ENCODE measurements at places on chromosomes 5 and 9.
A peak's percentile ranks its signal among the peaks of the same experiment; 100 is the strongest.

- DNase-seq: no peak
These were observed 14.7 kb downstream of the RAD1 start for GRCh38 chr5:34900652-34901051.

- DNase-seq: no peak
These were observed 81.6 kb upstream of the ANKH start for GRCh38 chr5:14953075-14953607.

DNA sequence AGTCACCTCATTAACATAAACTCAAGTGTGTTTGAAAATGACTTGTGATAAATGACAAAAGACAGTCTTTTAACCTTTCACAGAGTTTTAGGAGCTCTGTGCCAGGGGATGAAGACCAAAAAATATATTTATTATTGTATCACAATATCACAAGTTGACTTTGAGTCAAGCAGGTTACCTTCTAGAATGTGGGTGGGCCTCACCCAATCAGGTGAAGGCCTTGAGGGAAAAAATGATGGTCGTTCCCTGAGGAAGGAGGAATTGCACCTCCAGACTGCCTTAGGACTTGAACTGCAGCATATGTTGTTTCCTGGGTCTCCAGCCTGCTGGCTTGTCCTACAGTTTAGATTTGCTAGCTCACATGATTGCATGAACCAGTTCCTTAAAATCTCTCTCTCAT is 41.6 kb upstream of the PANK3 start:
- no peak for DNase-seq

- DNase-seq: no peak
These were observed 3.7 kb upstream of the BAAT start for GRCh38 chr9:101388507-101388993.

DNA sequence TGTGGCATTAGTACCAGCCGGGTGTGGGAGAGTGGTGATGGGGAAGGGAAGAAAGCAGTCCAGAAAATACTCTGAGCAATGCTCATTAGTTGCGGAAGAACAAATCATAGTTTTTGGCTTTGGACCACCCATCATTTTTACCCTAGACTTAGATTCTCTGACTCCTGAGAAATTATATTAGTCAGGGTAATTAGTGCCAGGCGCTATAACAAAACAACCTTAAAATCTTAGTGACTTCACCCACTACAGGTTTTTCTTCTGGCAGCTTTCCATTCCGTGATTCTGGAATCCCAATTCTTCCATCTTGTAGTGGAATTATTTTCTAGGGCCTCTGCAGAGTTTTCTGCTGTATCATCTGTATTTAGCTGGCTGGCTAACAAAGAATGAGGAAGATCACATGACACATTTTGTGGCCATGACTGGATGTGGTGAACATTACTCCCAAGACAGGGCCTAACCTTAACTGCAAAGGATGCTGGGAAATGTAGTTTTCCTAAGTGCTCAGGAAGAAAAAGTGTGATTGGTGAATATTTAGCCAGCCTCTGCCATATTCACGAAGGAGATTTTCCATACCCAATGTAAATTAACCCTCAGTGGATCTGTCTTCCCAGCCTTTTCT is 373.0 kb upstream of the MEF2C start:
- DNase-seq: no peak

DNA sequence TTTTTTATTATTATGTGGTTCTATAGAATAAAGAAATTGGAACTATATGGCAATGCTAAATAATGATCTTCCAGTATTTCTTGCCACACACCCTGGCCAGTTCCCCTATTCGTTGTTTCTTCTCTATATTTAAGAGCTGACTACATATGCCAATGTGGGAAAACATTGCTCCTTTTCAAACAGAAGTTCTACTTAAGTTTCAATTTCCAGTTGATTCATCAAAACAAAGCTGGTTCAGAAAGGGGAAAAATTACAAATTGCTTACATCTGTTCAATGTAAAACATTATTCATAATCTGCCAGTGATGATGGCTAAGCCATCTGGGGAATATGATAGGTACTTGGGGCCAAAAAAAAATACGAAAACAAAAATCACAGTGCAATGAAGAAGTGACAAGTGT is 76.9 kb downstream of the ST8SIA4 start:
- DNase-seq: no peak

DNA sequence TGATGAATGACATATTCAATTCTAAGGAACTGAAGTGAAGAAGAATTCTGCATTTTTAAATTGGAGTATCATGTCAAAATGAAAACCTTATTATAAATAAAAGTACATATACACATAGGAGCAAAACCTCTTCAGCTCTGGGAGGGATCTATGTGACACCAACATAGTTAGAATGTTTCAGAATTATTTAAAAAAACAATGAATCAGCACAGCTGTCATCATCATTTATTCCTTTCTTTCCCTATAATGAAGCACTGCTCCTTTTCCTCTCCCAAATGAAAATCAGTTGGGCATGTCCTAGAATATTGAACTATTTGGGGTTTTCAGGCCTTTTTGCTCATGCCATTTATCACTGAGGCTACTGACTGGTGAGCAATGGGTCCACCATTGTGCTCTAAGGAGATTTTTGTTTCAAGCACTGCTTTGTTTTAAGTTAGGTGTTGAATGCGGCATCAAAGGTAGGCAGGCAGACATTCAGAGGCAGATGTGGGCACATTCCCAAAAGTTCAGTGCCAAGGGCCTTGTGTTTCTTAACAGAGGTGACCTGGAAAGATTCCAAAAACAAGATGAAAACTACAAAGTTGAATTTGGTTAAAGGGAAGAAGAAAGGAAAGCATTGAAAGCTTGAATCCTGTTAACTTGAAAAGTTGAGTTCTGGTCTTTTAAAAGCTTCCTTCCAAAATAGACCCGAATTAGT is 126.4 kb upstream of the ADAMTSL1 start:
- no peak for DNase-seq

- no peak for DNase-seq
These were observed 143.4 kb downstream of the FGF18 start for GRCh38 chr5:171562822-171563221.

GRCh38 chr9:99385814-99386279 is 163.8 kb downstream of the SEC61B start:
- DNase-seq: no peak

DNA sequence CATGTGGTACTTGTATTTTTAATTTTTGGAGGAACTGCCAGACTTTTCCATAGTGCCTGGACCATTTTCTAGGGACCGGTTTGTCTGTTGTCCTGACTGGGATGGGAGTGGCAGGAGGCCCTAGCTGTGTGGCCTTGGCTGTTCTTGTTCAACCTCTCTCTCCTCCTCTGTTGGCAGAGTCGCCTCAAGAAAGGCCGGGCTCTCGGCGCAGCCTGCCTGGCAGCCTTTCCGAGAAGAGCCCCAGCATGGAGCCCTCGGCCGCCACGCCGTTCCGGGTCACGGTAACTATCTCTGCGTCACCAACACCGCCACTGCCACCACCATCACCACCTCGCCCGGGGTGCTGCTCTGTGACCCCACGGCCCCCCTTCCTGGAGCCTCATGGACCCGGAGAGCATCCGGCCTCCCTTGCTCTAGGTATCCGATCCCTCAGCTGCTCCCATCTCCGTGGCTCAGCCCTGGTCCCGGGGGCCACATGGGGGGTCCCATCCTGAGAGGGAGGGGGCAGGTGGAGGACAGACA is 27.1 kb downstream of the DAB2IP start:
- no peak for DNase-seq

DNA sequence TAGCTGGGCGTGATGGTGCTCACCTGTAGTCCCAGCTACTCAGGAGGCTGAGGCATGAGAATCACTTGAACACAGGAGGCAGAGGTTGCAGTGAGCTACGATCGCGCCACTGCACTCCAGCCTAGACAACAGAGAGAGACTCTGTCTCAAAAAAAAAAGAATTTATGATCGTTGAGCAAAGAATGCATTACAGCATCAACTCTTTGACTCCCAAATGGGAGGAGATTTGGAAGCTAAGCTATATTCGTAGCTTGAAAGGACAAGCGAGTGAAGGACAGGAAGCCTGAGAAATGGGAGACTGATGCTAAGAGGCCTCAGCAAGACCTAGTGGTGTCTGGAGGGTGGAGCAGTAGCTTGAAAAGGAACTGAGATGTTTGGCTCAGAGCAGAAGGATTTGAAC is 10.3 kb upstream of the CCIN start:
- no peak for DNase-seq

- no peak for DNase-seq
These were observed 386.8 kb downstream of the TRIM36 start for GRCh38 chr5:114782869-114783268.

- DNase-seq: peak; percentile 18
These were observed 10.1 kb downstream of the TLR4 start for GRCh38 chr9:117714282-117714681.

- no peak for DNase-seq
These were observed 7.9 kb upstream of the ADAMTS16 start for GRCh38 chr5:5132234-5132633.

DNA sequence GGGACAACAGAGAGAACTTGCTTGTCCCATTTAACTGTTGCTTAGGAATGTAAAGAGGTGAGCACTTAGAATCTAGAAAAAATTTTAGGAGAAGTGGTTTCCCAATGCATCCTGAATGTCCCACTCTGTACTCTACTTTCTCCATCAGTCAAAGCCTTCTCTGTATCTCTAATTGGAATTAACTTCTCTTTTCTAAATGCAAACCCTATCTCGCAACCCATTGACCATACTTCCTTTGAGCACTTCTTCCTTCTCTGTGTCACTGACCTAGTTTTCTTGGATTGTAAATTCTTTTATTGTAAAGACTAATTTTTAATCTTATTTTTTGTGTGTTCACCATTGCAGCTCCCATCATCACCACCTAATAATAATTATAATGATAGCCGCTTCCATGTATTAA is 33.3 kb downstream of the ADRB2 start:
- DNase-seq: no peak

- DNase-seq: no peak
These were observed 5.3 kb downstream of the NTNG2 start for GRCh38 chr9:132167192-132167591.

GRCh38 chr9:88932766-88933165 is 58.5 kb upstream of the S1PR3 start:
- no peak for DNase-seq

DNA sequence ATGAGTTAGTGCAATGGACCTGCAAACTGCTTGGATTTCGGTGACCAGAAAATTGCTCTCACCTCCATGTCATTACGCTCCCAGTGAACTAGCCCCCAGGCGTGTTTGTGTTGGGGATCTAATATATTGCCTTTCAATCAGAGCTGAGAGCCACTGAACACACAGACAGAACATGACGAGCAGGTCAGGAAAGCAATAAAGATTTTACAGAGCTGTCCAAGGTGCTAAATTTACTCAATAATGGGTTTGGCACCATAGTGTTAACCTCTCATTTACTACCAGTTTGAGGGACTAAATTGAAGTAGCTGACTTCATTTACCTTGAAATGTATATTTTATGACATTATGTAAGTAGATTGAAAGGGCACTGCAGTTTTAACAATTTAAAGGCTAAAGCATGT is 383.0 kb downstream of the EBF1 start:
- DNase-seq: no peak

DNA sequence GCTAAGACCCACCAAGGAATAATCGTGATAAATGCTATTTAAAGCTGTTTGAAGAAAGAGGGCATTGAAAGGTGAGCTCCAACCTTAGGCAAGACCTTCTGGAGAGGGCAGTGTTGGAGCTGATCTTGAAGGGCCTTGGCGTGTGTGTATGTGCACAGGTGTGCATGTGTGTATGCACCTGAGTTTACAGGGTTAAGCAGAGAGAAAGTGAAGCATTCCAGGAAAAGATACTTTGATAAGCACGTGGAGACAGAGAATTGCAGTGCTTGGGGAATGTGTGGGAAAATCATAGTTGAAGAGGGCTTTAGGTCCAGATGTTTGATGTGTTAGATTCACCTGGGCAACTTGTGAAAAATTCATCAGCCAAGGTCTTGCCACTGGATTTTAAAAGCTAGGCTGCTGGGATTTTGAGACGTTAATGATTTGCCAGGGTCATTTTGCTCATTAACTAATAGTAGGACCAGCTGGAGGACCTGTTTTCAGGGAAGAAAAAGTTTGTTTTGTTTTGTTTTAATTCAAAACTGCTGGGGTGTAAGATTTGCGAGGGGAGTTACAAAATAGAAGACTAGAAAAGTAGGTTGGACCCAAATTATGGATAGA is 78.3 kb upstream of the ANKRD55 start:
- no peak for DNase-seq

GRCh38 chr5:123264394-123264793 is 158.8 kb downstream of the CEP120 start:
- DNase-seq: no peak

DNA sequence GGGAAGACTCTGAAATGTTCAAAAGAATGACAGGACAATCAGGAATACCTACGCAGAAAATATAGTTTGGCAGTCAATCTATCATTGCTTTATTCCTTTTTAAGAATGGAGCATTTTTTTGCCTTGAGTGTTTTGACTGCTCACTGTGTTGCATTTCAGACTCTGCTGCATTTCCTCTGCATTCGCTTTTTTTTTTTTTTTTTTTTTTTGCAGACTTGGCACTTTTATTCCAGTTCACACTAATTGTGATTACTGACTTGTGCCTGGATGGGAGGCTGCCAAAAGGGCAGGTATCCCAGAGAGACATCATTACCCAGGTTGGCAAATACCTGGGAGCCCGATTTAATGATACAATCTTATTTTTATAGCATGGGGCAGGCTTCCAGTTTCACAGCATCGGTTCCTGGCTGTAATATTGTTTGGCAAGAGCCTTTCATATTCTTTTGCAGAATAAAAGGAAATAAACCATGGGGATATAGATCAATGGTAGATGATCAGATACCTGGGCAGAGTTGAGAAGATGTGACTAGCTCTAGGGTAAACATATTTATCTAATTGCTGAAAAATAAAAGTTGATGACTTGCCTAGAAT is 1132.6 kb downstream of the MAT2B start:
- DNase-seq: no peak

DNA sequence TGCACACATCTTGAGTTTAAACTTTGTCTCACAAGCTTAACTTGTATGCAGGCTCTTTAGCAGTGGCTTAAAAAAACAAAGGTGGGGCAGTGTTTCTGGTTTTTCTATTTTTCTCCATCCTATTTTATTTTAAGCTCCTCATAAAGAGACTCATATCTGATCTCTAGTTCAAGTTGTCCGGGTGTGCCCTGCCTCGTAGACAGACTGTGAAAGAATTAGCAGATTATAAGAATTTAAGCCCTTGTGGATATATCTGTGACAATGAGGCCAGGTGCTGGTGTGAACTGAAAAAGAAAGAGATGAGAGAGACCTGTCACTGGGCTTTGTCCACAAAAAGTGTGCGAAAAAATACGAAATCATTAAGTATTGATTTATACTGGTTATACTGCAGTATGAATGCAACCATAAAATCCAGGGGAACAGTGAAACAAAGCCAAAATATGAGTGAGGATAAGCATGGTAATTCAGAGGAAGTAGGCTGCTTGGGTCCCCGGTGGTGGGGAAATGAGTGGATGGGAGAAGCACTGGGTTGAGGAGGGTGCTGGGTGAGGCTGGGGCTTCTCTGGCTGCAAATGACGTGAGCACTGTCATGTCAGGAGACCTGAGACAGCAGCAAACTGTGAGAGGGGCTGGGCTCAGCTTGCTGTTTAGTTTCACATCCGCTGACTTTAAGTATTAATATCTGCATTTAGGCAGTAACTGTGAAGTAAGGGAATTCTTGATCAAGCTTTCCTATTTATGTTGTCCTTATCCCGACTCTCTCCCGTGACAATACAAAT is 179.7 kb upstream of the ANKRD55 start:
- peak; percentile 24 for DNase-seq

GRCh38 chr5:72599519-72600370 is 92.5 kb upstream of the ZNF366 start:
- DNase-seq: no peak
